Stimulated activated CD4-positive, alpha-beta T cell treated with anti-CD3 and anti-CD28 coated beads, Interleukin-1b, Interleukin-23, amount 100 ng/mL, for 1 hour (primary cell): ENCODE measurements at places on chromosomes 7 and 10.

GRCh38 chr10:126432507-126432906 is 44.2 kb upstream of the ADAM12 start:
- no peak for DNase-seq

DNA sequence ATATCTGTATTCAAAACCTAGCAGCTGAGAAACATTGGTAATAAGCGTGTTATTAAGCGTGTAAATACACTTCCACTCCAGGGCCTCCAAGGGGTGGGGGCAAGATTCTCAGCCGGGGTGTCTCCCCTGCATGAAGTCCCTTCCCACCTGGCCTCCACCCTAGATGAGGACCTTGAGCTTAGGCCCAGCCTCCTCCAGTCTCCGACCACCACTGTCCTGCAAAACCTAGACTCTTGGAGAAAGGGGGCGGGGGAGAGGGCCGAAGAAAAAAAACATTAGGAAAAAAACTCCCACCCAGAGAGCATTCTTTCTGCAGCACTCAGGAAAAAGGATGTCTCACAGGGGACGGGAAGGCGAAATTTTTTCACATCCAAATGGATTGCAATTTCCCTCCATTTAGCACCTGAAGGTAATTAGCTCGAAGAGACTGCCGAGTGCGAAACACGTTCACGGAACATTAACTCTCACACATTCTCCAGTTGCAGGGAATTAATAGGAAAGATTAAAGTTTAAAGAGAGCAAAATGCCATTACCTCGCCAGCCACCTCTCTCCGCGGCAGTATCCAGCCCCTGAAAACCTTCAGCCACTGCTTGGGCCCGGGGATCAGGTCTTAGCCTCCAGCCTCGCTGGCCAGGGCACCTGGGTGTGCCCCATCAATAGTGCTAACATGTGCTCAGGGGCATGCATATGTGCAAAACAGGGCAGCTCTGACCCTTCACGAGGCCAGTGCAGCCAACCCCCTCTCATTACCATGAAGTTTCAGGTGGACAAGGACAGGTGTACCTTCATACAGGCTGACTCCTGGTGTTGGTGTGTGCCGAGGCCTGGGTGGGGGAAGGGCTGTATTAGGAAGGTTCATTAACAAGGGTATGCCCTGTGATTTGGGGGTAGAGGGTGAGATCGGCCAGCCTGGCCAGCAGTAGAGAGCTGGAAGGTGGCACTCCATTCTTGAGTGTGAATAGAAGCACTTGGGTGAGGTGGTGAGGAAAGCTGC is 77.2 kb downstream of the HIF1AN start:
- no peak for DNase-seq

GRCh38 chr10:104349623-104350126 is 4.0 kb upstream of the CFAP58 start:
- no peak for DNase-seq

DNA sequence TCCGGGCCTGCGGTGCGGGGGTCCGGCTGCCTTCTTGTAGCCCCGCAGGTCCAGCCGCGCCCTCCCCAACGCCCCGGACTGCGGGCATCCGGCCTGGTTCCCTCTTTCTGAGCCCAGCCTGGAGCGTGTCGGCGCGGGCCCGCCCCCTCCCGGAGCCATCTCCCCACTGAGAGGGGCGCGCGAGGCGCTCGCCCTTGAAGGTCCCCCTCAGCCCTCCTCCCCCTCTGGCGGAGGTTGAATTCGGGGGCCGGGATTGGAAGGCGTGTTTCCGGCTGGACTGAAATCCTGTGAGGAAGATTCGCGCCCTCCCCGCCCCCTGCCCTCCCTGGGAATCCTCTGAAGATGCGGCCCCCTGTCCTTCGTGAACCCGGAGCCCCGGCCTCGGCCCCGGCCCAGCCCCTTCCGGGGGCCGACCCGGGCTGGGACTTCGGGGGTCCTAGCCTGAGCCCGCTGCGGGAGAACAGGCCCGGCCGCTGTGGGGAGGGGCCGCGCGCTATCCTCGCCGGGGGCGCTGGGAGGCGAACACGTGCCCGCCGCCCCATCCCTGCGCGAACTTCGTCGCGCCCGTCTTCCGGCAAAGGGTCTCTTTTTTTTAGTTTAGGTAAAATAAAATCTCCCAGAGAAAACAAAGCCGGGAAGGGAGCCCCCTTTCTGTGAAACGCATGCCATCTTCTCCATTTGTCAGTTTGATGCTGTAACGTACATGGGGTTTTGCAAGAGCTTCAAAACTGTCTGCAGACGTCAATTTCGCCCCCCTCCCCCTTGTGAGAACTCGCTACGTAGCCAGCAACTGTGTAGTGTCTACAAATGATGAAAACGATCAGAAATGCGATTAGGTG is 636 bp downstream of the PDCD4 start:
- DNase-seq: peak; percentile 49

GRCh38 chr10:77862595-77862994 is 64.0 kb downstream of the DLG5 start:
- DNase-seq: no peak

GRCh38 chr7:70239918-70240317 is 641.6 kb downstream of the AUTS2 start:
- no peak for DNase-seq

- DNase-seq: no peak
Observed at GRCh38 chr7:123675181-123675473, 19.5 kb downstream of the LMOD2 start.

DNA sequence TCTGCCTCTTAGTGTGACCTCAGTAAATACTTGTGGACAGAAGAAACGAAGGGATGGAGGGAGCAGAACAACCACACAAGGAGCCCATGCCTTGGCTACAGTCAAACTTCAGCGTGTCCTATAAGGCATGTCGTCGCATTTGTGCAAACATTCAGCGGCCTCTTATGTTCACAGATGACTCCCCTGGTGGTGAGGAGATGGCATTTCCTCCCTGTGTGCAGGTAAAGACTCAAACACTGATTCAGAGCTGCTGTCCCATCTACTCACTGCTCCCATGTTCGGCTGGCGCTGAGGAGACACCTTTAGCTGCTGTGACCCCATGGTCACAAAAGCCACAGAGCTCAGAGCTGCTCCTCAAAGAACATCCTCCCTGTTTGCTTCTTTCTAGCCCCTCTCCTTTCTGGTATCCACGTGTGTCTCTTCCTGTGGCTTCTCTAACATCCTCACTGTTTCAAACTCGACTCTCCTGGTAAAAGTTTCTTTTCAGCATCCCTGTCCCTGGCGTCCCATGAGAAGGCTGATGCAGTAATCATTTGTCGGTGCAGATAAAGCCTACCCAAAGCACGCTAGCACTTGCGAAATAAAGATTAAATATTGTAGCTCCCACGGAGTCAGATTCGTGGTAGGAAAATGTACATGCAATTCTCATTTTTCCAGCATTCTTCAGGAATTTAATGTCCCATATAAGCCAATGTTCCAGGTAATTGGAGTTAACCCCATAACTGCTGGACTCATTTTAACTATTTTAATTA is 124.9 kb upstream of the NEBL start:
- no peak for DNase-seq

- no peak for DNase-seq
Observed at GRCh38 chr10:29621161-29621560, 13.6 kb downstream of the SVIL start.

DNA sequence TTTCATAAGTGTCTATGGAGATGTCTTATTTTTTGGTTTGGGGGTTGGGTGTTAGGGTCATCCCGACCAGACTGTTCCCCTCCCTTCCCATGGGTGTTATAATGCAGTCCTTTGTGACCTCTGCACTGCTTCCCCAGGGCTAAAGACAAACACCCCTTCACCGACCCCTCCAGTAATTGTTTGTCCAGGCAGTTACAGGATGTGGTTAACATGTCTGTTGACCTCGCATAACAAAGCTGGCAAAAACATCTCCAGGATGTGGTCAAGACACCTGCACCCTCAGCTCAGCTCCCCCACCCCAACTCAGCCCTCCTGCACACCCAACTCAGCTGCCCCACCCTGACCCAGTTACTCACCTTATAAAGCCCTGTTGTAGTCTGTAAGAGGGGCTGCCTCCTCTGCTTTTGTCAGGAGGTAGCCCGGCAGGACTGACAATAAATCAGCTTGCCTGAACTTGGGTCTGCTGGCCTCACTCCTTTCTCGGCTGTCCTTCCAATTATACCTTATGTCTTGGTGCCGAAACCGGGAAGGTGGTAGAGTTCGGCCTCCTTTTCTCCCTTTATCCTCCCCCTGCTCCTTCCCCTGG is 102.2 kb downstream of the ZNF92 start:
- DNase-seq: no peak

GRCh38 chr10:21161647-21162046 is 264.5 kb upstream of the NEBL start:
- no peak for DNase-seq

DNA sequence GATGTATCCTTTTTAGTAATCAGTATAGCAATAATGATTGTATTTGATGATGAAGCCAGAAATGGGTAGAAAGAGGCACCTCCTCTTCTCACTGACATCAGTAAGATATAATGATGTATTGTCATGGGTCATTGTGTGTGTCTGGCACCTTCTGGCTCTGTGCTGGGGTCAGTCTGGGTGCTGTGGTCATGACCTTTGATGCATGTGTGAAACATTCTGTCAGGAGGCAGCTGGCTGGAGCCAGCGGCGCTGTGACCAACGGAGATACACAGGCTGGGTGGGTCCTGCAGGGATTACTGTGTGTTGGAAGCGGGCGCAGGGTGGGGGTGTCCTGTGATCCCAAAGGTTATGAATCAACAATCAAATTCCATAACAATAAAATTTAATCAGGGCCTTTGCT is 35.2 kb downstream of the EEPD1 start:
- DNase-seq: no peak

DNA sequence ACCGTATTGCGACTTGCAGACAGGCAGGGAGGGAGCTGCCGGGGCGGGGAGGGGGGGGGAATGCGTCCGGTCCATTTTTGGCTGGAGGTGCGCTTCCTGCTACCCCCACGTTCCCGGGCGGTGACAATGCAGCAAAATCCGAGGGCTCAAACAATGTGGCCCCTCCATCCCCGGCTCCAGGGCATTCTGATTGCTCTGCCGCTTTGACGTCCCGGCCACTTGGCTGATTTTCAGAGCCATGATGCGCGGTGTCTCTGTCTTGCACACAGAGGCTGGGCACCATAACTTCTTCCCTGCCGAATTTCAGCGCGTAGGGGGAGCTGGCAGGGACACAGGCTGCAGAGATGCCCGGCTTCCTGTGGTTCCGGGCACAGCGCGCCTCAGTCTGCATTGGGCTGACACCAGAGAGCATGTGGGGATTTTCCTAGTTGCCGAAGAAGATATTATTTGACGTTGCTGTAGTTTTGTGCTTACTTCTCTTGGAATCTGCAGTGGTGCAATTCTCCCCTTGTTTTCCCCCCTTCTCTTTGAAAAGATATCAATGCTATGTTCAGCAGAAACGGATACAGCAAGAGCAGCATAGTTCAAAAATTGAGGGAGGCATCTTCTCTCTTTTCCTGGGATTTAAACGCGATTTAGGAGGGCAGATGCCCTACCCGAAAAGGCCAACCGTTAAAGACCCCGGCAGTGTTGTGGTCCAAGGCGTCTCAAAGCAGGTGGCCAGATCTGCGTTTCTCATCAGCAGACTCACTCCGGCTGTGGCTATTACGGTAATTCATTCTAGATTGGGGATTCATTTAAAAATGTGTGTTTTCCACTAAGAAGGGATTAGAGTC is 1.4 kb downstream of the HECW1 start:
- no peak for DNase-seq

- no peak for DNase-seq
Observed at GRCh38 chr10:120749072-120749471, 102.1 kb upstream of the WDR11 start.

DNA sequence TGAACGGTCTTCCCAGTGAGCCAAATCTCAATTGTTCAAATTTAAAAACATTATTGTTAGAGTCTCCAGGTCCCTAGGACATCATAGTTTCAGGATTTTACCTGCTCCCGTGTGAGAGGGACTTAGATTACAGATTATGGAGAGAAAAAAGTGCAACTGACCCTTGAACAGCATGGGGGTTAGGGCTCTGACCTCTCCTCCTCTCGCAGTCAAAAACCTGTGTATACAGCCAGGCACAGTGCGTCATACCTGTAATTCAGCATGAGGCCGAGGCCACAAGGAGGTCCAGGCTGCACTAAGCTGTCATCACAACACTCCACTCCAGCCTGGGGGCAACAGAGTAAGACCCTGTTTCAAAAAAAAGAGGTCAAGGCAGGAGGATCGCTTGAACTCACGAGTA is 25.5 kb downstream of the BAZ1B start:
- no peak for DNase-seq

DNA sequence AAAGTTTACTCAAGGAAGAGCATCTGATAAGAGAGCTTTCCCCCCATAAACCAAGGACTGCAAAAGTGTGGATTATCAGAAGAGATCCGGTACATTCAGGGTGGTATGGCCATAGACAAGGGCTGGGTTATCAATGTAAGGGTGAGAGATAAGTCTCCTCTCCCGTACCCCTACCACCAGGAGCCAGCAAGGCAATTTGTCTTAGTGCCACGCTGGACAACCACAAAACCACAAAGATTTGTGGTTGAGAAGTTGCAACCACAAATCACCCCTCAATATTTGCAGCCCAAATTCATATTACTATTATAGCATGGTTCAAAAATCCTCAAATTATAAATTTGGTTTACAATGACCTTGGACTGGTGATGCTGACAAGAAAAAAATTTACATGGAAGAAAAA is 2.3 kb upstream of the ZSCAN25 start:
- no peak for DNase-seq

DNA sequence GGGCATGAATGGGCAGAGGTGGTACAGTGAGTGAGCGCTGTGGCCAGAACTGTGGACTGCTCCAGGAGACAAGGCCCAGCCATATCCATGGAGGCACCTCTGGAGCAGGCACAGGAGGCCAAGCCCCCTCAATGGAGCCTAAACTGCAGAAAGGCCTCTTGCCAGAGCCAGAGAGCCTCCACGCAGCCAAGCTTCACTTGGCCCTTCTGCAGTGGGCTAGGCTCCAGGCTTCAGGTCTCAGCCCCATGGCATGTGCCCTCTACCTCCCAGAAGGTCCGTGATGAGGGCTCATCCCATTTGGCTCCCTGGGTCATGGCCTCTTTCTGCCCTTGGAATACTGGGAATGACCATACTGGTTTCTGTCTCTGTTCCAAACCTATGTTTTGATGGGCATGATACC is 8.9 kb downstream of the PDE1C start:
- no peak for DNase-seq

DNA sequence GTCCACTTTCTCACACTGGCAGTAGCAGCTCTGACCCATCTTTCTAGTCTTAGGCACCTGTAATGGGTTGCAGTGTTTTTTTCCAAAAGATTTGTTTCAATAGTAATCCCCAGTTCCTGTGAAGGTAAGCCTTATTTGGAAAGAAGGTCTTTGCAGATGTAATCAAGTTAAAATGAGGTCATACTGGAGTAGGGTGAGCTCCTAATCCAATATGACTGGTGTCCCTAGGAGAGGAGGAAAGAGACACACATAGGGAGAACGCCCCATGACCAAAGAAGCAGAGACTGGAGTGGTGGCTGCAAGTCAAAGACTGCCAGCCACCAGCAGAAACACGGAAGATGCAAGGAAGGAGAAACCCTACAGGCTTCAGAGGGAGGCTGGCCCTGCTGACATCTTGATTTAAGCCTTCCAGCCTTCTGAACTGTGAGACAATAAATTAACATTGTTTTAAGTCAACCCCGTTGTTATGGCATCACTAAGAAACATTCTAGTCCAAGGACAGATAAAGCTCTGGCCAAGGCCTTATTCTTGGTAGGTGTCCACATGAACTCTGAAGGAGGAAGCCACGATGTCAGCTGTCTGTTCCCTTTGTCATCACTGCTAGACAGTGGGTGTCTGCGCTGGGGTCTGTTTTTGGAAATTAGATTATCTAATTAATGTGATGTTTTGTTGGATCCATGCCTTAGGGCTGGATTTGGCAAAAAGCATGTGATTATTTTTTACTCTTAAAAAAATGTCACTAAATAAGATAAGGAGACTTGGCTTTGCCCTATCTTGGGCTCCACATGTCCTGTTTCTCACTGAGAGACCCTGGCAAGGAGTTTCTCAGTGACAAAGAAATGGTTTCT is 214.9 kb downstream of the KCNMA1 start:
- no peak for DNase-seq
